CD4-positive, alpha-beta T cell treated with Interleukin-15 for 4 hours (primary cell): ENCODE measurements at places on chromosomes 12 and 14.

DNA sequence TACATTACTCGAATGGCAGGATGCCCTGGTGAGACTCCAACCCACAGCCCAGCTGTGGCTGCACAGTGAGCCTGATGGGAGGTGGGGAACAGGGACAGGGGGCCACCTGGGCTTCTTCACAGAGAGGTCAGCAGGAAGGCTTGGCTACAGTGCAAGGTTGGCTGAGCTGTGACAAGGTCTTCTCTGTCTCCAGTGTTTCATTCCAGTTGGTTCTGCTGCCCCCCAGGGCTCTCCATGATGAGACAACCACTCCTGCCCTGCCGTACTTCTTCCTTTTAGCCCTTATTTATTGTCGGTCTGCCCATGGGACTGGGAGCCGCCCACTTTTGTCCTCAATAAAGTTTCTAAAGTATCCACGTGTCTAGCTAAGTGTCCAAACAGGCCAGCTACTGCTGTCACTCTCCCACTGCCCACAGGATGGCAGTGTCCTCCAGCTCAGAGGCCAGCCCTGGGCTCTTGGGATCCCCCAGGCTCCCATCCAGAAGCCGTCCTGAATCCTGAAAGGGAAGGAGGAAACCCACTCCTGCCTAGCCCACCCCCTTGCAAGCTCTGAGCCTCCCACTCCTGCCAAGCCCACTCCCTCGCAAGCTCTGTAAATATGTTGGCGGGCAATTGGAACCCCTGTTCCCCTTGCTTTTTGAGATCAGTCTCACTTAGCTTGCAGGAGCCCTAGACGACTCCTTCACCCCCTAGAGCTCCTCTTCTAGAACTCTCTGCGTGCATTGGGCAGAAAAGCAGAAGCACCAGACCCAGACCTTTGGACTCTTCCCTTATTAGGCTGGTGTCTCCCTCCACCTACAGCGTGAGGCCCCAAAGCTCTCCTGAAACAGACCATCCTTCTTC lies 5.4 kb downstream of the C1QL4 start:
- DNase-seq, result no peak

DNA sequence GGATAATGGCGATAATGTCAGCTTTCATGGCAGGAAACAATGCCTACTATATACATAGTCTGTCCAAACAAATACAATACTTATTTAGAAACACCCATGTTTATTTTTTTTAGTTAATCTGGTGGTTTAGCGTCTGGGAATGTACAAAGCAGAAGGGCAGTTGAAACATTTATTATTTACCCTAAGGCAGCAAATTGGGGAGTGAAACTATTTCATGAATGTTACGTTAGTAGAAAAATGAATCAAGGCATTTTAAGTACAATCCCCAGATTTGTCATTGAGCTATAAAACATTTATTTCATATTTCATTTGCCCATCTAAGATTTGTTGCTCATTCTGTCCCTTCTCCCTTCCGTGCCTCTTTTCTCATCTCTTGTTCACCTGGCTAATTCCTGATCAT lies 87.1 kb upstream of the ATF1 start:
- no peak for DNase-seq

DNA sequence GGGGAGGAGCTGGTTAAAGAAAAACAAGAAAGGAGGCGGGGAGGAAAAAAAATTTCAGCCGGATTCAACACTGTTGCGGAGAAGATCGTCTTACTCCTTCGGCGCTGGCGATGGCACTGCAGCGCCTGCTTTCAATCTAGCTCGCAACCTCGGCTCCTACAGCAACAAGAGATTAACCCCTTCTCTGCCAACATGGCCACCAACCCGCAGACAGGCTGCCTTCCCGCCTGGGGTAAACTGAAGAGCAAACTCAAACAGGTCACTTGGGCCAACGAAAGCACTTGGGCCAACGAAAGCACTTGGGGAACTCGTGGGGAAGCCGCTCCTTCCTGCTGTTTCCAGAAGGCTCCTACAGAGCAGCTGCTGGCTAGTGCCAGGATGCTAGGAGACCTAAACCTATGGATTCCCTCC lies 73.7 kb downstream of the CIT start:
- no peak for DNase-seq

DNA sequence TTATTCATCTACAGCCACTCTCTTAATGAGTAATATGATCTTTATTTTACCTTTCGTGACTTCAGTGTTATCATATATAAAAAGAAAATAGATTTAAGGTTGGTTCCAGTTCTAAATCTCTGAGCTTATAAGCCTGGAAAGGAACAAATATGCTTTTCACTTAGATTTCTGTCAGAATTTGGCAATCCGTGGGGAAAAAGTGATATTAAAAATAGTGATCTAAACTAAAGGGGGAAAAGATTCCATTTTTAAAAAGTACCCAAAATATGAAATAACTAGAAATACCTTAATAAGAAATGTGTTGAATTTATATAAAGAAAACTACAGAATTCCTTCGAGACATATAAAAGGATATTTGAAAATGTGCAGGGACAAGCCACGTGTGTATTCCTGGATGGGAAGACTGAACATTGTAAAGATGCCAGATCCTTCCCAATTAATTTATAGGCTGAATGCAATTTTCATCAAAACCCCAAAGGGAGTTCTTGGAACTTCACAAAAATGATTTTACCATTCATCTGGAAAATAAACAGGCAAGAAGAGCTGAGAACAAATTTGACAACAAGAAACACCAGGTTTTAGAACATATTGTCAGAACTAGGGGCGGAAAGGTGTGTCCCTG lies 142.5 kb downstream of the EFCAB11 start:
- DNase-seq, result no peak

DNA sequence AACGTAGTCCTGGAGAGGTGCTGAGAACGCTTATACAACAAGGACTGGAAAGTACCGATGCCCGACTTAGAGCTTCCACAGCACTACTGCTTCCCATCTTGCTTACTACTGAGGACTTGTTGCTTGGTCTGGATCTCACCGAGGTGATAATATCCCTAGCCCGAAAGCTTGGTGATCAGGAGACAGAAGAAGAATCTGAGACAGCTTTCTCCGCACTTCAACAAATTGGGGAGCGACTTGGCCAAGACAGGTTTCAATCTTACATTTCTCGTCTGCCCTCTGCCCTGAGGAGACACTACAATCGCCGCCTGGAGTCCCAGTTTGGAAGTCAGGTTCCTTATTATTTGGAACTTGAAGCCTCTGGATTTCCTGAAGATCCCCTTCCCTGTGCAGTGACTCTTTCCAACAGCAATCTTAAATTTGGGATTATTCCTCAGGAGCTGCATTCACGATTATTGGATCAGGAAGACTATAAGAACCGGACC lies 1.1 kb downstream of the TOGARAM1 start:
- no peak for DNase-seq

- DNase-seq, result no peak
Observed at GRCh38 chr12:117093431-117093830, 5.8 kb downstream of the TESC start.

DNA sequence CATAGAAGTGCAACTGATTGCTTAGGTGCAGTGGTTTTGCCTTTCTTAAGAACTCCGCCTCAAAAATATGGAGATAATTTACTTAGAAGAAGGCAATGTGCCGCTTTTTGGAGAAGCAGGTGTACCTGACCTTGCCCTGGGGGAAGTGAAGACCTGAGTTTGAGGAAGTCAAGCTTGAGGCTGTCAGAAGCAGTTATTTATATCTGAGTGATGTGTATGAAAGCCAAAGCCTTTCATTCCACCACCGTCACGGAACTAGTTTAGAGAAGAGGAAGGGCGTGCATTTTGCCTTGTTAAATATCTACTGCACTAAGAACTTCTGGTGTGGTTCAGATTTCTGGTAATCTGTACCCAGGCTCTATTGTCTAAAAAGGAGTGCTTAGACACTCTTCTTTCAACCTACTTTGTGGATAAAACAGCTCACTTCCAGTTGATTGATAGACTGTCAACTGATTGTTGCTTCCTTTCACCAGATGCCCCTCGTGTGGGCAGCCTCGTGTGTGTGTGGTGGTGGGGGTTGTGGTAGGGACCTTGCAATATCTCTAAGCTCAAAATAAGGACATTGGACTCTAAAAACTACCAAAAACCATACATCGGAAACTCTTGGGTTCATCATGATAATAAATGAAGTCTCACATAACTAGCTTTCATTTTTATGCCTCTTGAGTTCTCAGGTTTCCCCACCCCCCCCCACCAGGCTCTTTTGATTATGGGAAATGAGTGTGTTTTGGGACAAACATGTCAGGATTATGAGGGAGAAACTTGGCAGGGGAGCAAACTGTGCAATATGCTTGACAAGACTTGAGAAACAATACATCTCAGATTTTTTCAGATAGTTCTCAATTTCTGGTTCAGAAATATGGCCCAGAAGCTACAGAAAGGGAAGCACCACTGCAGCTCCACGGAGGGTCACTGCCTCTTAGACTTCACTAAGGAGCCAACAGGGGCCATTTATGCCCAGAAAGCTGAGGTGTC lies 78.6 kb downstream of the ARF6 start:
- peak; percentile 80 for DNase-seq

DNA sequence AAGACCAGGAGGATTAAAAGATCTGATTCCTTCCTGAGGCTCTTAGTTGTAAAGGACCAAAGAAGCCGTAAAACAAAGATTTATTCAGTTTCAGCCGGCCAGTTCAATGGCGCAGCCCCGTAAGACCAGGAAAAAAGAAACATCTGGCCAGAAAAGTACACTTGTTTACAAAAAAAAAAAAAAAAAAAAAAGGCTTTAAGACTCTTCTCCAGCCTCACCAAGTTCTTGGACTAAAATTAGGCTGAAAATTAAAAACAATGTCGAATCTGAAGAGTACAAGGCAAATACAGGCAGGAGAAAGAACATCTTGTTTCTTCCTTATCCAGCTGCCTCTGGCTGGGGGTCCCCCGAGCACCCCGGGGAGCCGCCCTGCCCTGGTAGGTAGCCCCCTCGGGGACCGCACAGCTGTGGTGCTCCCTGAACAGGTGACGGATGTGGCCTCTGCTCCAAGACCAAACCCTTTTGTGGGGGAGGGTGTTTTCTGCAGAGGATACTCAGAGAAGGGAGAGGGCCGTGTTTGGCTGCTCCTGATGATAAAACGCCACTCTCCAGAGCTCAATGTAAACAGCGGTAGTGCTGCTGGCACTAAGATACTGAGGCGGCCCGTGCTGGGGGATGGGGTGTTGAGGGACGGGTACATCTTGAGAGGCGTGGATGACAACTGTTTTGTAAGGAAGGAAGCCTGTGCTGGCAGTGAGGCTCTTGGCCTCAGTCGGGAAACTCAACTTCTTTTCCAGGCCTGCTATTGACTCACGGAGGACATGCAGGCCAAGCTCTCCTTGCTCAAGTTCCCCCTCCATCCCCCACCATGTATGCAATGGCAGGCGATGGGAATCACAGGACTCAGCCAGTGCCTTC lies 201.0 kb upstream of the DIO3 start:
- DNase-seq, result no peak

DNA sequence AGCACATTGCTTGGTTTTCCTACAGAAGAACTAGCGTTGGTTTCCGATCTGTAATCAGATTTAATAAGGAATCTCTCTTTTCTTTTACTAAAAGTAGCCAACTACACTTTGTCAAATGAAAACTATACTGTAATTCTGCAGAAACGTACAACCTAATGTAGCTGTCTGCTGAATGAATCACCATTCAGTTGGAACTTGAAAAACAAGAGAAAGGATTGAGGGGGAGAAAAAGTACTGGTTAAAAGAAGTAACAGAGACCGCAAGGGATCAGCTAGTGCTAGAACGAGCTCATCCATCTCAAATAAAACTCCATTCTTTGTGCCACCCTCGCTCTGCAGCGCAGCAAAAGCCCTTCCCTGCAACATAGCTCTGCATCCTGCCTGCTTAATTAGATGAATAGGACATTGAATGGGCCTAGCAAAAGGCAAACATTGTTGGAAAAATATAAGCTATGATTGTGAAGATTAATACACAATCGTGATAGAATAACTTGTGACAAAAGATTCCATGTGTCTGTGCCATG lies 2.6 kb downstream of the GARIN2 start:
- no peak for DNase-seq

DNA sequence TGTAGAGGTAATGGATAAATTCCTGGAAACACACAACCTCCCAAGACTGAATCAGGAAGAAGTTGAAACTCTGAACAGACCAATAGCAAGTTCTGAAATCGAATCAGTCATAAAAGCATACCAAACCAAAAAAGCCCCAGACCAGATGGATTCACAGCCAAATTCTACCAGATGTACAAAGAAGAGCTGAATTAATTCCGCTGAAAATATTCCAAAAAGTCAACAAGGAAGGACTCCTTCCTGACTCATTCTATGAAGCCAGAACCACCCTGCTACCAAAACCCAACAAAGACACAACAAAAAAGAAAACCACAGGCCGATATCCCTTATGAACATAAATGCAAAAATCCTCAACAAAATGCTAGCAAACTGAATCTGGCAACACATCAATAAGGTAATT lies 81.5 kb downstream of the SLC38A4 start:
- DNase-seq, result no peak

DNA sequence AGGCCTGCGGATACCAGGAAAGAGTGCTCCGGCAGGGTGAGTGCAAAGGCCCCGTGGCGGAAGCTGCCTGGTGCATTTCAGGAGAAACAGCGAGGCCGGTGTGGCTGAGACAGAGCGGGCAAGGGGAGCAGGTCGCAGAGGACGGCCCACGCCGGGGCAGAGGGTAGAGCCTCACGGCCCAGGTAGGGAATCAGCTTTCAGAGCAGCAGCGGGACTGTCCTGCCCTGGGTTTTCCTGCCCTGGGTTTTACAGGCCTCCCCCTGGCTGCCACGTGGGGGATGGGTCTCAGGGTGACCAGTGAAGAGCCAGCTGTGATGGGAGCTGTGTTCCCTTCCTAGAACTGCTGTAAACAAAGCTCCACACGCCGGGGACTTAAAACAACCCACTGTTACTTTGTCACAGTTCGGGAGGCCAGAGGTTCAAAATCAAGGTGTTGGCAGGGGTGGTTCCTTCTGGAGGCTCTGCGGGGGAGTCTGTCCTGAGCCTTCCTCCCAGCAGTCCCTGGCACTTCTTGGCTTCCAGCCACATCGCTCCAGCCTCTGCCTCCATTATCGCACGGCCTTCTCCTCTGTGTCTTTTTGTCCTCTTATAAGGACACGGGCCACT lies 10.4 kb downstream of the NCOR2 start:
- DNase-seq, result no peak

- DNase-seq, result no peak
Observed at GRCh38 chr12:124024263-124024678, 51.3 kb downstream of the ZNF664 start.

GRCh38 chr12:1108276-1108675 lies 117.3 kb downstream of the ERC1 start:
- DNase-seq, result no peak

DNA sequence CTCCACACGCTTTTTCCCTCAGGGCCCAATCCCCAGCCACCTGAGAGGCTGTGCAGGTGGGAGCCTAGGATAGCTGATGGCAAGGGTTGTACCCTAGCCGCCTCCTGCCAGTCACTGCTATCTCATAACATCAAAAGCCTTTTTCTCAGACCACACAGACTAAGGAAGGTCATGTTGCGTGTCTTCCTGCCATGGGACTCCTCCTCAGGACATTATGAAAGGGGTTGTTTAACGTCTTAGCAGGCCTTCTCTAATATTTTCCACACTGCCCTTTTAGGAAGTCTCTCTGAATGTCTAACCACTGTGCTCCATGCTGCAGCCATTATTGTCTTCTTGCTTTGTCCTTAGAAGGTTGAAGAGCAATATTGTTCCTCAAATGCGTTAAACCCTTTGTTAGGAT lies 7.6 kb upstream of the SMUG1 start:
- no peak for DNase-seq

- no peak for DNase-seq
Observed at GRCh38 chr14:32998433-32998832, 59.8 kb downstream of the NPAS3 start.
